Fibroblast of pulmonary artery (primary cell): ENCODE measurements at places on chromosomes 7 and 10.
A peak's percentile ranks its signal among the peaks of the same experiment; 100 is the strongest.

DNA sequence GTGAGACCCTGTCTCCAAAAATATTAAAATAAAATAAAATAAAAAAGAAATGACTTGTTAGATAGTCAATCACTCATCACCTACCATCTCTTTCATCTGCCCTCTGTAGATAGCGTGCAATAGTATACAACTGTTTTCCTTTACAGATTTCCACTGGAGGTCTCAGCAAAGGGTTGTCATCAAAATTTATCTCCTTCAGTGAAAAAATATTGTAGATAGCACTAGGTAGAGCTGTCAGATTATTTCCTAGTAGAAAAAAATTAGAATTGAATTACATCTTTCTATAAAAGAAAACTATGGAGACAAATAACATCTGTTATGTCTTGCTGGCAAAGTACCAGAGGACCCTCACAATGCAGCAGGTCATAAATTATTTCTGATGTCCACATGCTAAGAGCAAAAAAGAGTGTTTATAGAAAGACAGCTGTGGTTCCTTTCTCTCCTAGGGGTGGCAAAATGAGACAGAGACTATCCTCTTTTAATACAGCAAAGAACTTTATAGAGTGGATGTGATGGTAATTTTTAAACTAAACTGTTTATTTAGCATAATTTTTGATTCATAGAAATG is 16.3 kb upstream of the CYP51A1 start:
- no peak for DNase-seq

DNA sequence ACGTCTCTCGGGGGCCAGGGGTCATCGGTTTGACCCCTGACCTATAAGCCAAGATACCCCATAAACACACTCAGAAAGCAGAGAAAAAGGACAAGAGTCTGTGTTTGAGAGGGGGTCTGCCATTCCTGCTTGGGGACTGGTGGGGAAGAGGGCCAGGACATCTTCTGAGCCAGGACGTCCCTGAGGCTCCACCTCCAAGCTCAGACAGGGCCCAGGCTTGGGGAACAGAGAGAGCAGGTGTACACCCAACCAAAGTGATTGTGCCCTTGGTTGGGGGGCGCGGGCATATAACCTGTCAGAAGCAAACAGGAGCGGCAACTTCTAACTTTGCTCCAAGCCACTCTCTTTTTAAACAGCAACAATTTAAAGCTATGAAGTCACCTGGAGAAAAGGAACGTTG is 33.9 kb upstream of the PPIF start:
- DNase-seq: no peak

DNA sequence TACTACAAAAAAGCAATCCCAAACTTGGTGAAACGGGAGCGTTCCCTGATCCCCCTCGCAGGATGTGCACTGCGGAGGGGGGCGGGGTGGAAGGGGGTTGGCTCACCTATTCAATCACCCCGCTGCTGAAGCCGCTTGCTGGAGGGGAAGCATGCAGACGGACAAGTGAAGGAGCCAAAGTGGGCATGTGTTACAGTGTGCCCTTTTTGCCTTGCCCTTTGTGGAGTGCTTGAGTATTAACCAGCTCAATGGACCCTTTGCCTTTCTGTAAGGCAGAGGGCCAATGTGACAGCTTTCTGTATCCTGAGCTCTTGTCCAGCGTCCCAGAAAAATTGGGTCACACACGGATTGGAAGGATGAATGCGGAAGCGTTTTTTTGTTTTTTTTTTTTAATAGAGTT is 348.9 kb upstream of the NPSR1 start:
- DNase-seq: no peak

- DNase-seq: peak; percentile 27
These were observed 316.6 kb upstream of the ZNF32 start for GRCh38 chr10:43965033-43965917.

GRCh38 chr10:85513436-85513835 is 853.2 kb downstream of the GRID1 start:
- DNase-seq: no peak

DNA sequence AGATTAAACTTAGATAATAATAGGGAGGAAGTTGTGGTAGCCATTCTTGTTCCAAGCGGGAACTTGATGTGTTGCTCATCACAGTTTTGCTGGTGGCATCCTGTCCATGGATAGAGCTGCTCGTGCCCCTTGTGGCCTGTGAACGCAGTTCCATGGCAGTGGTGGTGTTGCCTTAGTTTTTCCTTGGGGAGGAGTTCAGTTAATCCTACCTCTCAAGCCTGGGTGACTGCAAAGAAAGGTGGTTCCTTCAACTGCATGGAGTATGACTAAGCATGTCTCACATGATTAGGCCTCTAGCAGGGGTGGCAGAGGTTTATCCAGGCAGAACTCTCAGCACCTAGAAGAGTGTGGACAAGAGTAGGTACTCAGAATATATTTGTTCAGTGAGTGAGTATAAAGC is 99.7 kb downstream of the MAPK8 start:
- DNase-seq: peak; percentile 32

- no peak for DNase-seq
These were observed 186.3 kb downstream of the PRPF18 start for GRCh38 chr10:13773043-13773442.

GRCh38 chr7:5662828-5663227 is 118.6 kb downstream of the RNF216 start:
- DNase-seq: no peak

- no peak for DNase-seq
These were observed 2.9 kb downstream of the ANKRD1 start for GRCh38 chr10:90917968-90918318.

GRCh38 chr7:22001345-22002004 is 55.8 kb upstream of the CDCA7L start:
- peak; percentile 84 for DNase-seq

DNA sequence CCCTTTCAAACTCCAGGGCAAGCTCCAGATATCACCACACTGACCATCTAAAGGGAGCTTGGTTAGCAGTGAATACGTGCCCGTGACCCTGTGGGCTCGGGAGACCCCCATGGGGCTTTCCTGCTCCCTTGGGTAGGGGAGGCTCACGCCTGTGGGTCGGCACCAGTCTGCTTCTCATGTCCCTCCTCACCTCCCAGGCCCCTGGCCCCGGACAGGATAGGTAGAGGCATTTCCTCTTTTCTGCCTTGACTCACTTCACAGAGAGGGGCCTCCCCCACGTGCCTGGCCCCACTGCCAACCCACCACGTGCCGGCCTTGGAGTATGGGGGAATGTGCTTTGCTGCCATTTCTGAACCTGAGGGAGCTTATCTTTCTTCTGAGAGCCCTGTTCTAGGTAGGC is 131.3 kb upstream of the FAM20C start:
- DNase-seq: no peak

GRCh38 chr7:124662372-124662771 is 103.2 kb downstream of the GPR37 start:
- no peak for DNase-seq

GRCh38 chr10:73779018-73779417 is 2.8 kb upstream of the CHCHD1 start:
- DNase-seq: no peak

- DNase-seq: peak; percentile 95
These were observed 27.0 kb downstream of the ZNF438 start for GRCh38 chr10:31004611-31005193.

GRCh38 chr10:33345236-33345635 is 10.8 kb upstream of the NRP1 start:
- no peak for DNase-seq

DNA sequence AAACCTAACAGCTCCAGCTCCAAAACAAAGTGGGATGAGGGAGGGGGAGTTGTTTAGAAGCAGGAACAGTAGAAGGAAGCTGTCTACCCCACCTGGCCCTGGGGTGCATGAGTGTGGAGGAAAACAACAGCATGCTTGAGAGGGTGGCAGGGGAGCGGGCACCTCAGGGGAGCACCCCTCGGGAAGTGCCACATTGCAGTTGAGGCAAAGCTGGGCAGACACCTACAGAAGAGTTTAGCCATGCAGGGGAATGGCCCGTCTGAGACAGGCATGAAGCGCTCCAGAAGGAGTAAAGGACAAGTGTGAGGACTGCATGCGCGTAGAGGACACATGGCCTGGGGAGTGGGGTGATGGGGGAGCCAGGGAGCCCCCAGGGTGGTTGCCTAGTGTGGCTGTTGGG is 18.1 kb downstream of the CHAT start:
- DNase-seq: no peak

DNA sequence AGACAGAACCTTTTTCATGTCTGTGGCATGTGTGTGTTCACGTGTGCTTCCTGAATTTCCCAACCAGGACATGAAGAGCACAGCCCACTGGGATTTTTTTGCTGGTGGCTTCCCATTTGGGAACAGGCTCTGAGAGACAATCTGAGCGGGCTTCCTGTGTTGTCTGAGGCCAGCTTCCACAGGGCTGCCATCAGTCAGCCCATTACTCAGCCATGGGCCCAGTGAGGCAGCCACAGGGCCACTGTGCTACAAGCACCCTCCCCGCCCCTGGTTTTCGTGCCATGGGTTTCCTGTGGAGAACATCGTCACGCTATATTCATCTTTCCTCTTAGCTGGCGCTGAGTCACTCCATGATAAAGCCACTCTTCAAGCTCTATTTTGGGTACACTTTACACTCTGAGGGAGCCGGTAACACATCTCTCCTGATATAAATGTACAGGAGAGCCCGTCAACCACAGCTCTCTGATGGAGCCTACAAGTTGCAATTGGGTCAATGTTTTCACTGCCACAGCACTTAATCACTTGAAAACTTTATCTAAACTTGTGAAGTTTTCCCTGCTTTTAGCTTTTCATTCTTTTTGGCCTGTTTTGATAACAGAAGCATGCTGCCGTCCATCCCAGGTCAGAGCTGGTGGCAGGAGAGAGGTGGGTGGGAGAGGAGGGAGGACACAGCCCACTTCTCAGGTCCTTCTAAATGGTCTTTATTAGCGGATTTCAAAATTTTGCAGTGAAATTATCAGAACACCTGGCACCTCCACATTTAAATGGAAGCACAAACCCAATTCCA is 96.9 kb downstream of the HIPK2 start:
- peak; percentile 93 for DNase-seq

- peak; percentile 69 for DNase-seq
These were observed 2.1 kb downstream of the MXI1 start for GRCh38 chr10:110209454-110209925.

DNA sequence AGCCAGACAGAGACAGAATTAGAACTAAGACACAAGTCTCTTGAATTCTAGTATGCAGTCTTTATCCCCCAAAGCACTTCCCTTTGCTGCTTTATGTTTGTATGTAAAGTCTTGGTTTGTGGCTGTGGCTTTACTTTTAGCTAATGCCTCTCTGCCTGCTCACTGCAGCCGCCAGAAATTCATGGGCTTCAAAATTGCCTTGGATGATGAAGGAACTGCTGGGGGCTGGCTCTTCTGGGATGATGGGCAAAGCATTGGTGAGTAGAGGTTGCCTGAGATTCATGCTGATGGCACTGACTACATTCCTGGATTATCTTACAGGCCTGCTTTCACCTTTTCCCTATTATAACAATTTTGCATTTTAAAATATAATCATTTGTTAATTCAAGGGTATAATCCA is 10.9 kb upstream of the MGAM2 start:
- DNase-seq: no peak

GRCh38 chr7:33882950-33883670 is 22.2 kb upstream of the BMPER start:
- no peak for DNase-seq

- no peak for DNase-seq
These were observed 2.2 kb upstream of the RSU1 start for GRCh38 chr10:16819436-16819835.

- DNase-seq: peak; percentile 70
These were observed 35.9 kb downstream of the HIPK2 start for GRCh38 chr7:139741789-139742344.

DNA sequence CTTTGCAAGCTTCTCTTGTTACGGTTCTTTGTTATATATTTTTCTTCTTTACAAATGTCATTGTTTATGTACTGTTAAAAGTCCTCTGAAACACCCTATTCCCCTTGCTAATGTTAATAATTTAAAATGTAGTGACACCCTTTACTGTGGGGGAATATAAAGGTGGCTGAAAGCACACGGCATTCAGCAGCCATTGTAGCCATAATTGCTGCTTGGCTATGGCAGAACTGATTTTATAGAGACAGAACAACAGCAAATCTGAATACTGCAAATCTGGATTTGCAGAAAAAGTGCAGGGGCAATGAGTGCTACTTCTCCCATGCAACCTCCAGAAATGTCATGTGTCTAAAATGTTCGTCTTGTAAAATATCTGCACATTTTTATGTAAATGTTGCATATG is 3.7 kb upstream of the WASL start:
- no peak for DNase-seq

DNA sequence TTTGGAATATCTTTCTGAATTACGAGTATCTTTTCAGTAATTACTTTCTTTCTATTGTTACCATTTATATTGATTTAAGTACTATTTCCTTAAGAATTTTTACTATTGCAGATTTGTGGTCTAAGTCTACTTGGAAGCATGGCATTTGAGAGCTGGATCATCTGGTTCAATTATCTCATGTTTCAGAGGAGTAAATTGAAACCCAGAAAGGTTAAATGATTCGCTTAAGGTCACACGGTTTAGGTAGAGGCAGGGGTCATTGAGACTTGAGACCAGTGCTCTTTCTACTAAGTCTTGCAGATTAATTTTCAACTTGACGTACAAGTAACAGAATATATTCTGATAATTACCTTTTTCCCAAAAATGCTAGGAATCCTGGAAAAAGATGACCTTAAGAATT is 109.2 kb upstream of the GLCCI1 start:
- no peak for DNase-seq
